Spleen (tissue), 13 donors: ENCODE measurements at places on chromosomes 1 and 21.

DNA sequence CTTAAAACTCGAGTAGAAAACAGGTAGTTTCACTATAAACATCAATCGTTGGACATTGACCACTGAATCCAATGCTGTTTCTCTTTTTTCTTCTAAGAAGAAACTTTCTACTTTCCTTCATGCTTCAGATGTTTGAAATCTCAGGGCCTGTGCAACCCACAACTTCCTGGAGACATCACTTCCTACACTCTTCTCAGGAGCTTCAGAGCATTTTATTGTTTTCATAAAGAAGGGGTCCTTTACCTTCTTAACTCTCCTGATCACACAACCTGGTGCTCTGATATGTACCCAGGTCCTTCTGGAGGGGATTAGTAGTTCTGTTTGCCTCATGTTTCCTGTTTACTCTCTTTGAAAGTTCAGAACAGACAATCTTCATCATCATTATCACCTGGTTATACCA is 113.0 kb upstream of the VAV3 start:
- DNase-seq: no peak

DNA sequence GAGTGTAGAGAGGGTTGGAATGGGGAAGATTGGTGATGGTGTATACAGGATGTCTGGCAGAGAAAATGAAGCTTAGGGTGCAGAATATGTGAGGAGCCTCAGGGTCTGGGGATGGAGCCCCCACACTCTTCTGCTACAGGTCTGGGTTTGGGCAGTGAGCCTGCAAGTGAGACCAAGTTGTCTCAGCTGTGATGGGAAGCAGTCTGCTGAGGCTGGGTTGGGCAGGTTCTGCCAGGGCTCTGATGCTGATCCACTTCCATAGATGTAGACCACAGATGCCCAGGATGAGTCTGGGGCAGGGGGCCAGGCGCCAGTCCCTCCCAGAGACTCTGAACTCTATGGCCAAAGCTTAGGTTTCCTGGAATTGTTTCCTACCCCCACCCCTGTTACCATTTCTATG is 516.9 kb downstream of the PTPRU start:
- no peak for DNase-seq

DNA sequence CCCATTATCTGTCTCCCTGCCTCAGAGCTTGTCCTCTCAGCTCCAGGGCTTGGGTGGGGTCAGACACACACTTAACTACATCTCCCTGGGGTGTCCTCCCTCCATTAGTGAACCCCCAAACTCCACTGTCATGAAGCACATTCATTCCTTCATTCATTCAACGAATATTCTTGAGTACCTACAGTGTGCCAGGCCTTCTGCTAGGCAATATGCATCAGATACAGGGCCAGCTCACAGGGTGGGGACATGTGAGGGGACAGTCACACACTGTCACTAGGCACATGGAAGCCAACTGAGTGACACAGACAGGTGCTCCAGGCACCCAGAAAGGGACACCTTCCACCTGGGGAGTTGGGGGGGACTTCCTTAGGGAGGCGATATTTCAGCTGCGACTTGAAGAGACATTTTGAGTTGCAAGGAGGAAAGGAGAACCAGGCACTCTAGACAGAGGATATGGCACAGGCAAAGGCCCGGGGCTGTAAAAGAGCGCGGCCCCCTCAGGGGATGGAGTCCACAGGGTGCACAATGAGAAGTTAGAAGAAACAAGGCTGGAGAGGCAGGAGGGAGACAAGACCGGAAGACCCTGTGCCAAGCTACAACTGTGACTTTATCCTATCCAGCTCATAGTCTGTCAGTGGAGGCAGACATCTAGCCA is 8.7 kb upstream of the S100A8 start:
- no peak for DNase-seq

GRCh38 chr1:172293429-172293828 is 127.1 kb upstream of the C1orf105 start:
- DNase-seq: no peak

GRCh38 chr1:194150242-194150641 is 963.8 kb upstream of the B3GALT2 start:
- no peak for DNase-seq

DNA sequence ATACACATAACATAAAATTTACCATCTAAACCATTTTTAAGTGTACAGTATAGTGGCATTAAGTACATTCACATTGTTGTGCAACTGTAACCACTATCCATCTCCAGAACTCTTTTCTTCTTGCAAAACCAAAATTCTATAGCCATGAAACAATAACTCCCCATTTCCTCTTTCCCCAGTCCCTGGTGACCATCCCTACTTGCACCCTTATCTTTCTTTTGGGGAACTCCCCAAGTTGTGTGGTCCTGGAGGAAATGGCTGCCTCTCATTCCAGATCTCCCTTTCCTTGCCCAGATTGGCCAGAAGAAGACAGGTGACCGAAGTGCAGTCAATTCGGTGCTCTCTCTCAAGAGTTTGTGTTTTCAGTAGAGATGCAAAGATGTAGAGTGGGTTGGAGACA is 389.6 kb upstream of the C1orf87 start:
- DNase-seq: no peak

DNA sequence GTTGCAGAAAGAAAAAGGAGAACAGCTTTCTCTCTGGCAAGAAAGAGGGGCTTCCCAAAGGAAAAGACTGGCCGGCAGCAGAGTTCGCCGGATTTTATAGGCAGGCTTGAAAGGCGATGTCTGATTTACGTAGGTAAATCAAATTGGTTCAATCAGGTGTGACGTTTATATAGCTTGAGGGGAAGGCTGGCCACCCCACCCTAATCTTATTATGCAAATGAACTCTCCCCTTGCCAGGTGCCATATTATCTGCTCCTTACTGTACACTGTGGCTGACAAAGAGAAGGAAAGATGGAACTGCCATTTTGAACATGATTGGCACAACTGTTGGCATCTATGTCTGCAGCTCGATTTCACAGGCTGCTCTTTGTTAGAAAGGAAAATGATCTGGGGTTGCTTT is 16.8 kb upstream of the INTS3 start:
- DNase-seq: no peak

DNA sequence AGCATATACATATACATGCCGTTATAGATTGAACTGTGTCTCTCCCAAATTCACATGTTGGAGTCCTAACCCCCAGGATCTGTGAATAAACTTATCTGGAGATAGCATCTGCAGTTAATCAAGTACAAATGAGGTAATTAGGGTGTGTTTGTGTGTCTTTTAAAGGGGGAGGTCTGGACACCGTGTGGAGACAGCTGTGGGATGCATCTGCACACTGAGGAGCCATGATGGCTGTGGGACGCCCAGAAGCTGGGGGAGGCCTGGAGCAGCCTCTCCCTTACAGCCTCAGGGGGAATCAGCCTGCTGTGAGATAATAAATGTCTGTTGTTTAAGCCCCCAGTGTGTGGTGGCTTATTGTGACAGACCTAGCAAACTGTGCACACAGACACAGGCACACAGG is 51.8 kb upstream of the COL18A1 start:
- DNase-seq: no peak

DNA sequence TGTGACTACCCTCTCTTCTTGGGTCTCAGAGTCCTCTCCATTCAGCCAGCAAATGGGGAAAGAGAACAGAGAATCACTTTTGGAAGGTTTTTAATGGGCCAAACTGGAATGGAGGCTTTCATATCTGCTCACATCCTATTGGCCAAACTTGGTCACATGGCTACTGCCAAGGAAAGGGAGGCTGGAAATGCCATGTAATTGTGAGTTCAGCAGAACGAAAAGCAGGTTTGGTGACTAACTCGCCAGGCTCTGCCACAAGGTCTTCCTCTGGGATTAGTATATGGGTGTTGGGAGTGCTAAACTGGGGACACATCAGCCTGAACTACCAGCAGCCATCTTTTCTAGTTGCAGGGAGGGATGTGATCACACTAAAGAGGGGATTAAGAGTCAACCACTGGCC is 19.2 kb downstream of the RD3 start:
- DNase-seq: no peak

DNA sequence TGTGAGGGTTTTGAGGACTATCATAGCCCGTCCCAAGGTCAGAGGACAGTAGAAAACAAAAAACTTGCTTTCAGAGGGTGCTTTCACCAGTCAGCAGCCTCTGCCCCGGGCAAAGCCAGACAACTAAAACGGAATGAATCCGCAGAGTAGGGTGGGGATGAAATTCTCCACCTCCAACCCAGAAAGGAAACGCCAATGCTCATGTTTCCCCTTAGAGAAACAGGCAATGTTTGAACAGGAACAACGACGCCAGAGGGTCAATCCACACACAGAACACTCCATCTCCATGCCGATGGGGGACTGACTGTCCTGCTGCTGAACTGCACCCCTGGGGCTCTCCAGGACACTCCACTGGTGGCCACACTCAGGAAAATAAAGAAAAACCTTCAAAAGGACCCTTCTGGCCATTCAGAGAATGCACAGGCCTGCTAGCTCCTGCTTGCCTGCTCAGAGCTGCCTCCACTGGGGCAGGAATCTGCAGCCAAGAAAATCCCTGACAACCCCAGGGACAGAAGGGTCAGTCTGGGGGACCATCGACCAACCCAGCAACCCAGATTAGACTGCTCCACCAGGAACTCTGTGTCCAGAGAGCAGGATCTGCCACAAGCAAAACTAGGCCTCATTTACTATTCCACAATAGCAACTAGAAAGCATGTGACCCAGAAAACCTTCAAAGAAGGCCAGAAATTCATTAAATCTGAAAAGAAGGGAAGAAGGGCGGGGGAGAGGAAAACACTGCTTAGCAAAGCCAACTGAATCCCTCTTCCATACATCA is 116.0 kb downstream of the TOMM20 start:
- no peak for DNase-seq

DNA sequence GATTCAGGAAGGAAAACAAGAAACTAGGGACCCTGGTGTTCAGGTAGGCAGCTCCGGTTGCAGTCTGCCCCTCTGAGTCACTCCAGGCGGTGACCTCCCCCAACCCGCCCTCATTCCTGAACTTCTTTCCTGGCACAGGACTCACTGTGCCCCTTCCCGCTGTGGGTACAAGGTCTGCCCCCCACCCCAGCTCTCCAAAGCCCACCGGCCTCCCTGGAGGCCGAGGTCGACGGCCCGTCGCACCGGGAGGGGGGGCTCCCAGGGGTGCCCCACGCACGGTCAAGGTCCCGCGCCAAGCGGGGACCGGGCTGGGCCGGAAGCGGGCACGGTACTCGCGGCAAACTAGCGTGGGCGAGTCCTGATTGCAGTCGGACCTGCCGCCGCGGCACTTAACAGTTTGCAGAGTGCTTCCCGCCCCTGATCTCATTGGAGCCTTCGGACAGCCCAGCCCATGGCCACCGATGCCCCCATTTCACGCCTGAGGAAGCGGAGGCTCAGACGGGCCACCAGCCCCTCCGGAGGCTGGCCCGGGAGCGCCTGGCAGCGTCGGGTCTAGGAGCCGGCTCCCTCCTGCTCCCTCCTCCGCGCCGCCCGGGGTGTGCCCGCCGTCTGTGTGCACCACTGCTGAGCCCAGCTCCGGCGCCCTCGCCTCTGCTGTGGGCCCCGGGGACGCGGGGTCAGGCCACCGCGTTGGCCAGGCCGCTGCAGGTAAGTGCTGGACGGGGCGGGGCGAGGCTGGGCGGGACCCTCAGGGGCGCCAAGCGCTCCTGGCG is at the start of gene GJB3:
GJB3 (plus strand) TSS at position 144 of the 773 bp plus-strand sequence. CDS start 3,549 bp downstream, outside the sequence.
- no peak for DNase-seq

- DNase-seq: no peak
Observed at GRCh38 chr1:59412718-59413326, 115.9 kb downstream of the FGGY start.

- DNase-seq: no peak
Observed at GRCh38 chr21:33212159-33212851, 17.4 kb upstream of the IFNAR2 start.

- DNase-seq: no peak
Observed at GRCh38 chr1:81598623-81599022, 202.1 kb upstream of the ADGRL2 start.

DNA sequence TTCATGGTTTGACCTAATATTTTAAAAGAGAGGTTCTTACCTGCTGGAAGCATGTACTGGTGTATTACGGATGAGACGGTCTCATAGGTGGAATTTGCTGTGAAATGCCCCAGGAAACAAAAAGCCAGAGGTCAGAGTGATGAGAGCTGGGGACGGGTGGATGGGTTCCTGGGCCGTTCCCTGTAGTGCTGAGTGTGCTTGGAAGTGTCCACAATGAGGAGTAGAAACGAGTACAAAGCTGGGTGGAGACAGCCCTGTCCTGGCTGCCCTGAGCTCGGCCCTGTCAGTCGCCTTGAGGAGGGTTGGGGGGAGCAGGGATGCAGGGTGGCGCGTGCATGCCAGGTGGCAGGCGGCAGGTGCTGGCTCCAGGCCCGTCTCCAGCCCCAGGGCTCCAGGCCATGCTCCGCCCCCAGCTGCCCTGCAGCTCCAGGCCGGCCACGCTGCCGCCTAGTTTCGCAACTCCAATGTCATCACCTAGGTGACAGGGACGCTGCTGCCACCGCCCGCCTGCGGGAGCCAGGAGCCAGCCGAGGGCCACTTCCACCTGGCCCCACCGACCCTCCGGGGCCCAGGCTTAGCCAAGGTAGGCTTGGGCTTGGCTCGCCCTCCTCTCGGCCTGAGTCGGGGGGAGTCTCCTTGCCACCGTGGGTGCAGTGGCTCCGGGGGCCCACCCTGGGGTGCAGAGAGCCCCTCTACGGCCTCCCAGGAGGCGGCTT is 16.4 kb downstream of the TP73 start:
- peak; percentile 94 for DNase-seq

- no peak for DNase-seq
Observed at GRCh38 chr1:94098585-94099111, 22.3 kb downstream of the ABCA4 start.
